Activated CD4-positive, alpha-beta T cell treated with anti-CD3 and anti-CD28 coated beads, Interleukin-2, amount 50 U/mL, for 16 hours (primary cell): ENCODE measurements at places on chromosomes 6 and 20.

DNA sequence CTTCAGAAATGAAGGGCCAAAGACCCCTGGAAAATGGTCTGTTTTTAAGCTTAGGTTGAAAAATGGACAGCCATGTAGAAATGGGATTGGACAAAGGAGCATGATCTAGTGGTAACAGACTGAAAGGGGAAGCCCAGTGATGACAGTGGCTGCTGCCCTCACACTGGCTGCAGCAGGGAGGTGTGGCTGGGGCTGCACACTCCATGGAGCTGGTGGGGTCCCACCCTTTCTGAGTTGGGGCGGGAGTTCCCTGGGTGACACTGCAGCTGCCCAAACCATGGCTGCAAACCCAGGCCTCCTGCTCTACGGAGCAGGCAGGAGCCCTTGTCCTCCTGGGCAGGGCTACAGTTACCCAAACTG is 8.5 kb upstream of the PACSIN1 start:
- DNase-seq = no peak

- no peak for DNase-seq
These were observed 193.6 kb downstream of the EDN1 start for GRCh38 chr6:12483712-12484111.

GRCh38 chr20:47784599-47785310 is 526 bp downstream of the SULF2 start:
- no peak for DNase-seq

DNA sequence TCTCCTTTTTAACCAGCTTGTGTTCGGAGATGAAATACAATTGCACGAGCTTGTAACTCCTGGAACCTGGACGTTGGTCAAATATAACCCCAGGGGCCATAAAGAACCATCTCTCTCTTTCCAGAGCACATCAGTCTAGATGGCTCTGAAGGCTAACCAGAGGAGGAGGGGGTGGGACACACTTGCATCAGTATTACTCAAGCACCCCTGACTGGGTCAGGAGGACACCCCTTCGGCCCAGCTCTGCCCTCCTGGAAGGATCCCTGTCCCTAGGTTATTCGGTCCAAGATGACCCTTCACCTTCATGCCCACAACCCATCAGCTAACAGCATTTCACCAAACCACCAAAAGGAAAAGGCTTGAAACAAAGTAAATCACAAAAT is 67.1 kb downstream of the FYN start:
- no peak for DNase-seq

- peak; percentile 63 for DNase-seq
These were observed 109.3 kb downstream of the IPCEF1 start for GRCh38 chr6:154247119-154247861.

GRCh38 chr20:11350126-11351005 is 567.3 kb upstream of the BTBD3 start:
- no peak for DNase-seq

- DNase-seq = no peak
These were observed 118.2 kb downstream of the MAN1A1 start for GRCh38 chr6:119231394-119231793.

DNA sequence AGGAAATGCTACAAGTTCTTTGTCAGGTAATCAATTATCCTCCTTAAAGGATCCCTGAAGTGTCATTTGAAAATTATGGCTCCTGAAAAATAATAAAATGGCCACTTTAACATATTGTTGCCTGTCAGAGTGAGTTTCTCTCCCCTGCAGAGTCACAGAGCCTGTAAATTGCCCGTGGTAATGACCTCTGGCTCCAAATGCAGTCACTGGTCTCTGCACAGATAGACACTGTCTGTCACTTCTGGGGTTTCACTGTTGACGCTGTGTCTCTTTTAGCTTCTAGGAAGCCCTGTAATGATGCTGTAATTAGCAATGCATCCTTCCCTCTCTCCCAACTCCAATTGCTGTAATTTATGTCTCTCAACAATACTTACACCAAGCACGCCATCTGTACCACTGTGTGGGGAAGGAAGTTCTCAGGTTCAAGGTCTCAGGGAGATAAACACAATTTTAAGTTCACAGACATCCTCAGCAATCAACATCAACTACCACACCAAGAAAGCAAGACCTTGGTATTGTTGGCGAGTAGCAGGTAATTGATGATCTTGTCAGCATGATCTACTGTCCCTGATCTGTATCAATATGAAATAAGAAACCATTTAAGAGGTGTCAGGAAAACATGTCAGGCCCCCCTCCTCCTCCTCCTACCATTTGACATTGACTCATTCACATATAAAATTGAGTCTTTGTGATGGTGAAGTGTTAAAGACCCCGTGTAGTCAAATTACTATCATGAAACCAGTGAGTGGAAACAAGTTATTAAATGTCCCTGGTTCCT is 91.2 kb upstream of the SULF2 start:
- DNase-seq = no peak

DNA sequence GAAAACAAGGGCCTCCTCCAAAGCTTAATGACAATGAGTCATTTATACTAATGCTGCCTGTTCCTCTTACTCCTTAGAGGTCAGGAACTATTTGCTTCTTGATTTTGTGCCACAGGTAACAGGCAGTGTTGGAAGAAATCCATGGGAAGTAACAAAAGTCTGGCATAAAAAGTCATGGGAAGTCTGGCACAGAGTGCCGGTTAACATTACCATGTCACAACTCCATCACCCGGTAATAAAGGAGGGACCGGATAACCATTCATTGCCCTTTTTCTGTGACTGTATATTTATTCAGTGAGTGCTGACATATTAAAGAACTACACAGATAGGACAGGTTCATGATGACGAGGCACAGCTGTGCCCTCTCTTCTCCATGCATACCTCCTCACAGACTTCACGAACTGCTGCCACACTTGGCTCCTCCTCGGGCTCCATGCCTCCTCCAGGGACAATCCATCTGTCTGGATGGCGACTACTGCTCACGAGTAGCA is 50.9 kb downstream of the NUDT3 start:
- no peak for DNase-seq
